ENCODE measurements at places on chromosomes 7 and 10.

GRCh38 chr10:26540601-26541000 is 102.5 kb downstream of the APBB1IP start:
- DNase-seq, result no peak

DNA sequence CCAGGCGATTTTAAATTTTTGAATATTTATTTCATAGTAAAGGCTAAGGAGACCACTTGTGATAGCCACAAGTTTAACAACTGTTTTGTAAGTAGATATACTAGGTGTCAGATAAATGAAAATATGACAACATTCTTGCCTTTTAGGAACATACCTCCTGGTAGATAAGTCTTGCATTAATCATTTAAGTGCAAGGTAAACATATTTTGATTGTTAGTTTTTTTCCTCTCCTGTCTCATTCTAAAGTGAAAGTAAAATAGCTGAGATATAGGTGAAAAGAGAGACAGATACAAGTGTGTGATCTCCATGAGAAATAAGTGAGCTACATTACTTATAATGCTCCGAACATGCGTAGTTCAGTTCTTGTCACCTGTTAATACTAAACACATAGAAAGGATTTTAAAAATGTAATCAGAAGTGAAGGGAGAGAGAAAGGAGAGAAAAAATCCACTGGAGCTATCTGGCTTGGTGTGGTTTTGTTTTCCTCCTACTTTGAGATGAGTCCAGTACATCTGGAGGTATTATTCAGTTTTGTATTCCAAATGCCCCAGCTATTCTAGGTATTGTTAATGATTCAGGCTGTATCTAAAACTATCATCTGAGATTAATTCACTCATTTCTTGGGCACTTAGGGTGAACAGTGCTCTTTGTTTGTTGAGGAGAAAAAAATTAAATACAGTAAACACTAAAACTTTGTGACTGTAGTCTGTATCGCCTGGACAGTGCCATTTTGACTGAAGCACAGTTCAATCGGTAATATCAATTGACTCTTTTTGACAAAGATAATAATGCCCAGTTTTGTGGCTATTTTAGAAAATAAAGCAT is 21.2 kb downstream of the GLCCI1 start:
- no peak for DNase-seq

GRCh38 chr7:150313870-150314269 is 9.3 kb upstream of the LRRC61 start:
- no peak for DNase-seq

DNA sequence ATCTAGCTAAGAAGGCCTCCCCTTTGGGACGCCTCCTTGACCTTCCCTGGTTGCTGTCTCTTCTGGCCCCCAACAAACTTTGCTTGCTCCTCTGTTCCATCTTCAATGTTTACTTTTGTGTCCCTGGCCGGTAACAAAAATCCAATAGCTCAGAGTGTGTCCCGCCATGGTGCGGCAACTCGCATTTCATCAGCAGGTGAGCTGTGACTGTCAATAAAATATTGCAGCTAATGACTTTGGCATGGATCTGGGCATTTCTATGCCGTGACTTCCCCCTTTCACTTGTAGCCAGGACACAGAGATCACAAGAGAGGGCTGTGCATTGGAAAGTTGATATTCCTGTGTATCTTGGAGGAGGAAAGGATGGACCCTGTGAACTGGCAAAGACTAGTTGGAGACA is 317.6 kb downstream of the RPS24 start:
- no peak for DNase-seq

DNA sequence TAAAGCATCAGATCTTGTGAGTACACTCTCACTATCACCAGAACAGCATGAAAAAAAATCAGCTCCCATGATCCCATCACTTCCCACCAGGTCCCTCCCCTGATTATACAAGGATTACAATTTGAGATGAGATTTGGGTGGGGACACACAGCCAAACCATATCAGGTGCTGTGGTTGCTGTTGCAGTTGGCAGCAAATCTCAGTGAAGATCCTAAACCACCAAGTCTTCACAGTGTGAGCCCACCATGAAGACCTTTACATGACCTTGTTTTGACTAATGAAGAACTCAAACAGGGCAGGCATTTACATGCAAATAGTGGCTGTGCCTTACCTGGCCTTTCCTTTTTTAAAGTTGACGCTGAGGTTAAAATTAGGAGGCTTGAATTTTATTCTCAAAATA is 242.6 kb downstream of the ACTR3B start:
- DNase-seq, result no peak

DNA sequence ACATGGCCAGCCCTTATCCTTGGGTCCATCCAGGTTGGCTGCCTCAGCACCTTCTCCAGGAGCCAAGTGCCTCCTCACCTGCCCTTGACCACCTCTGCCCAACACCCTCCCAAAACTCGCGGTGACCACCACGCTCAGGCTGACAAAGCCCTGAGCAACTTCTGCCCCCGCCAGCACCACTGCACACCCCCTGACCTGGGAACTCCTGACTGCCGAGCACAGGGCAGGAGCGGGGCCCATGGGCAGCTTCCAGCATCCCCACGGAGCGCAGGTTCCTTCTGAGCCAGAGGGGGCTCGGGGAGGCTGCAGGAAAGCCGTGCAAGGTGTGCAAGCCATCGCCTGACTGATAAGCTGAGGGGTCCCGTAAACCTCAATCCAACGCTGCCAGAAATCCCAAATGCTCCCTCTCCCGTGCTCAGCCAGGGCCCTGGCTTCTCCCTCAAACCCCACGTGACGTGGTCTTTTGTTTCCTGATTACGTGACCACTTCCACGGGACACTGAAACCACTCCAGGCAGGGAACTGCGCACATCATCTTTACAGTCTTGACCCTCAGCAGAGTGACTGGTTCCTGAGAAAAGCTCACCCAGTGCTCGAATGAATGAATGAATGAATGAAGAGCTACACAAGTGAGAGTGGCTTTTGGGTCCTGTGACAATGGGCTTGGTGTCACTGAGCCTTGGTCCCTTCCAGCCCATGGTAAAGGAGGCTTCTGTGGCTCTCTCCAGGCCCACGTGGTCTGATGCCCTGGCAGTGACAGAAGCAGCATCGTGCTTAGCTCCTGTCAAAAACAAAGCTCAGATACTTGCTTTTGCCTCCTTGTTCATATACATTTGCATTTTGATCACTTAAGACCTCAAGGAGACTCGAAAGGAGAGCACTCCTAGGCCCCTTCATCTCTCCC is 249.8 kb upstream of the PPP2R2D start:
- no peak for DNase-seq

DNA sequence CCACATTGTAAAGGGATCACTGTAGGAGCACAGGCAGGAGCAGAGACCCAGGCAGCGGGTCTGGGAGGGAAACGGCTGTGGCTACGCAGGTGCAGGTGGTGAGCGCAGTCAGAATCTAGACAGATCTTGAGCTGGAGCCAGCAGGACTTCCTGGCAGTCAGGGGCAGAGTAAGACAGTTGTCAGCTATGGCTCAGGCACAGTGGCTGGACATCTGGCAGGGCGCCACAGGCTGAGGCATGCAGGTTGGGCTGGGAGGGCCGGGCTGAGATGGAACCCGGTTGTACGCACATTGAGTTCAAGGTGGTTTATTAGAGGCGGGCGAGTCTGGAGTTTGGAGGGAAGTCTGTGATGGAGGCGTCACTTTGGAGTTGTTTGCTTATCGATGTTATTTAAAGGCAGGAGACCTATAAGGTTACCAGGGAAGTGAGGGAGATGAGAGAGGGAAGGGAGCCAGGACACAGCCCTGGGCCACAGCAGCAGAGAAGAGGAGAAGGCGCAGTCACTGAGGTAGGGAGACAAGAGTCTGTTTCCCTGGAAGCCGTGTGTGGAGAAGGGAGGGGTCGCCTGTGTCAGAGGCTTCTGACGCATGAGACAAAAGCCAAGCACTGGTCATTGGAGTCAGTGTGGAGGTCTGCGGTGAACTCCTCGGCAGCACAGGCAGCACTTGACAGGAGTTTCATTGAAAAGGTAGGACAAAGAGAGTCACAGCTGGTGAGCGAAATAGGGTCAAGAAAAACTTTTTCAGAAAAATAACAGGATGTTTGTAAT is 73.8 kb downstream of the LANCL2 start:
- DNase-seq, result no peak

GRCh38 chr10:132413226-132414205 is 16.5 kb downstream of the PWWP2B start:
- no peak for DNase-seq

DNA sequence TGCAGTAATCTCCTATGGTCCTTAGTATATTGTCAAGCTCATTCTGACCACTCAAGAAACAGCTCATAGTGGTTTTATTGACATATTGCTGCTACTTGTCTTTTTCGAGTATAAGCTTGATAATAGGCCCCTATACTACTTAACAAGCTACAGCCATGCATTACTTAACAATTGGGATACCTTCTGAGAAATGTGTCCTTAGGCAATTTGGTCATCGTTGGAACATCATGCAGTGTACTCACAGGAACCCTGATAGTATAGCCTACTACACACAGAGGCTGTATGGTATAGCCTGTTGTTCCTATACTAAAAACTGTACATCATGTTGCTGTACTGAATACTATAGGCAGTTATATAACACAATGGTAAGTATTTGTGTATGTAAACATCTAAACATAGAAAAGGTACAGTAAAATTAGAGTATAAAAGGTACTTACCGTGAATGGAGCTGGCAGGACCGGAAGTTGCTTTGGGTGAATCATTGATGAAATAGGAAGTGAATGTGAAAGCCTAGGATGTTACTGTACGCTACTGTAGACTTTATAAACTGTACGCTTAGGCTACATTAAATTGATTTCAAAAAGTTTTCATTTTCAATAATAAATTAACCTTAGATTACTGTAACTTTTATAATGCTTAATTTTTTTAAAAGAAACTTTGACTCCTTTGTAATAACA is 160.9 kb downstream of the LRRC4 start:
- no peak for DNase-seq

DNA sequence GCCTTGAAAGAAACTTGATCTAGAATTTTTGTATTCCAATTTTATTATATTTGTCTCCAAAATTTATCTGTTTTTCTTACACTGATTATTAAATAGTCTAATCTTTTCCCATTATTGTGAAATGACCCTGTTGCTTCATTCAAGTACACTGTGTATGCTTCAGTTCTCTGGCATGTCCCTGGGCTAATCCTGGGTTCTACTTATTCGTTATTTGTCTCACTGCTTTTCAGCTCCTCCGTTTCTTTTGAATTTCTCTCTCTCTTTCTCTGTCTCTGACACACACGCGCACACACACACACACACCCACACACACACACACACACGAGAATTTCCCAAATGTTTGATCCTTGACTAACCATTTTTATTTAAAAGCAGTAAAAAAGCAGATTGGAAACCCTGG is 768.6 kb downstream of the NRG3 start:
- no peak for DNase-seq

DNA sequence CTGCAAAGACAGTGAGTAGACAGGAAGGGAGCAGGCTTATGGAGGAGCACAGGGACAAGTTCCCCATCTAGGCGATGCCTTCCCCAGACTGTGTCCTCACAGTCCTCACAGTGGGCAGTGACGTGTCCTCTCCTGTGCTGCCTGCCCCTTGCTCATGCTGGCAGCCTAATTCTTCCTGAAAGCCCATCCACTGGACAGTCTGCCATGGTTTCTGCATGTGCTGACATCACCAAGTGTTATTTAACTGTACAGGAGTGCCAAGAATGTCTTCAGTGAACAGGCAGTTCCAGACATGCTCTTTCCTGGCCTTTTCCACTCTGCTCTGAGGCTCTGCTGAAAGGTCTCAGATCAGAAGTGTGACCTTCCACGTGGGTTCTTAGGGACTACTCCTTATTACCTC is 54.1 kb downstream of the ZNF248 start:
- DNase-seq, result no peak

DNA sequence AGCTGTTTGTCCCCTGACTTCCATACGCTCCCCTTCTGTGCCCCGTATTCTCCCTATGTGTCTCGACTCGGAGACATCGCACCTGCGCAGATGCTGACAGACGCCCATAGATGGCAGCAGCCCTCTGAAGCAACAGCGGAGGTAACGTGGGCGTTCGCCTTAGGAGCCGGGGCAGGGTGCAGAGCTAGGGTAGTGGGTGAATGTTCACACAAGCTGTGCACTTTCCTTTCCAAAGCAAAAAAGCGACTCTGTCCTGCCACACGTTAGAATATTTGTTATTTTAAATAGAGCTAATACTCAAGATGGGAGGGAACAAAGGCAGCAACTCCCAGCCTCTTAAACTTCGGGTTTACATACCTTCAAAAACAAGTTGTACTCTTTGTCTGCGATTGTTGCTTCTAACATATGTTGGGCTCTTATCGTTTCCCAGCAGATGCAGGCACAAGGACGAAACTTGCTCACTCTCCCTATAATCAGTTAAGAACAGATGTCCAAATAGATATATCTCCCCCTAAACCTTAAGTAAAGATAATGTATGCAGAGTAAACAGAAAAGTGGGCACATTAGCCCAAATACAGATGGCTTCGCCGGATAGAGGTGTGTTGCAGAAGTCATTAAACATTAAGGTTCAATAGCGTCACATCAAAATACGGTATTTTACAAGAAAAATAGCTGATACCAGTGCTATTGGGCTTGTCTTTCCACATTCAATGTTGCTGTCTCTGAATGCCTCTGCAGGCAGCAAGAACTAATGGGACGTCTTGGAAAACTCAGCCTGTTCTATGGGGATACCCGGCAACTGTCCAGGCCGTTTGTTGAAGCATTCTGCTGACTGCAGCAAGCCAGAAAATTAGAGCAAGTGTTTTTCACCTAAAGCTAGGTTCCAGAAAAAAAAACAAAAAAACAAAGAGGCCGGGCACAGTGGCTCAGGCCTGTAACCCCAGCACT is 340.3 kb upstream of the PRKCQ start:
- peak; percentile 67 for DNase-seq

GRCh38 chr10:68871105-68871711 is 29.9 kb upstream of the DDX50 start:
- no peak for DNase-seq

DNA sequence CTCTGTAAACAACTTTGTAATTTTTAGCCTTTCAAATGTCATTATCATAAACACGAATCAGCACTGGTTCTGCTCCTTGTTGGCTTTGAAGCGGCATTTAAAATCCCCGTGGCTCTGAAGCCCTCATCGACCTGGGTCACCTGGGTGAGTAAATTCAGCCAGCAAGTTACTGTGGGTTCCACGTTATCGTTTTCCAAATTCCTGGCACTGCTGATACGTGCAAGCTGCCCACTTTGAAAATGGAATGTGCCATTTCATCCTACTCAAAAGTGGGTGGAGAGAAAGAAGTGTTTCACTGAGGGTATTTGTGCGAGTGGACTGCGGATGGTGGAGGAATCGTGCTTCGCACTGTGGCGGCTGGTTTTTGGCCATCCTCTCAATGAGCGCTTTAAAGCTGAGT is 281.7 kb downstream of the KLF6 start:
- no peak for DNase-seq

DNA sequence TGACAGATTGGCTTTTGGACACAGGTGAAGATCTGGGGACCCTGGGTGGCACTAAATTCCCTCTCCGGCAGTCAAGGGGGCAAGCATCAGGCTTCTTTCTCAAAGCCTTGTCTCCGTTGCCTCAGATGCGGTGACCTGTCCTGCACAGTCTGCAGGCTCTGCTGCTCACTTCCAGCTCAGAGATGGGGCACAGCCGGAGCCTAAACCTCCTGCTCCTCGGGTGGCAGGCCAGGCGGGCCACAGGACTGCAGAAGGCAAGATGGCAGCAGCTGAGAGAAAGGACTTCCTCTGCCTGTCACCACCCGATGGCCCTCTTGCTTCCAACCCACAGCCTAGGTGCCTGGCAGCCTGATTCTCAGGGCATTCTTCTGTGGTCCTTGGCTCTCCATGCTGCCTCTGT is 44.4 kb downstream of the ZC3HC1 start:
- no peak for DNase-seq

- no peak for DNase-seq
These were observed 63.2 kb downstream of the KAT6B start for GRCh38 chr10:74889662-74889998.

- DNase-seq, result no peak
These were observed 2.7 kb upstream of the FRAT2 start for GRCh38 chr10:97336942-97337831.
